Posterior vena cava (tissue), 2 donors: ENCODE measurements at places on chromosomes 12 and 14.
A peak's percentile ranks its signal among the peaks of the same experiment; 100 is the strongest.

- no peak for DNase-seq
Observed at GRCh38 chr12:9363145-9363544, 154.9 kb upstream of the PZP start.

- DNase-seq, result no peak
Observed at GRCh38 chr12:78938341-78939084, 73.9 kb downstream of the SYT1 start.

- no peak for DNase-seq
Observed at GRCh38 chr12:58369576-58369975, 428.2 kb downstream of the ATP23 start.

GRCh38 chr12:105933671-105934665, 204.8 kb downstream of the NUAK1 start:
- no peak for DNase-seq

DNA sequence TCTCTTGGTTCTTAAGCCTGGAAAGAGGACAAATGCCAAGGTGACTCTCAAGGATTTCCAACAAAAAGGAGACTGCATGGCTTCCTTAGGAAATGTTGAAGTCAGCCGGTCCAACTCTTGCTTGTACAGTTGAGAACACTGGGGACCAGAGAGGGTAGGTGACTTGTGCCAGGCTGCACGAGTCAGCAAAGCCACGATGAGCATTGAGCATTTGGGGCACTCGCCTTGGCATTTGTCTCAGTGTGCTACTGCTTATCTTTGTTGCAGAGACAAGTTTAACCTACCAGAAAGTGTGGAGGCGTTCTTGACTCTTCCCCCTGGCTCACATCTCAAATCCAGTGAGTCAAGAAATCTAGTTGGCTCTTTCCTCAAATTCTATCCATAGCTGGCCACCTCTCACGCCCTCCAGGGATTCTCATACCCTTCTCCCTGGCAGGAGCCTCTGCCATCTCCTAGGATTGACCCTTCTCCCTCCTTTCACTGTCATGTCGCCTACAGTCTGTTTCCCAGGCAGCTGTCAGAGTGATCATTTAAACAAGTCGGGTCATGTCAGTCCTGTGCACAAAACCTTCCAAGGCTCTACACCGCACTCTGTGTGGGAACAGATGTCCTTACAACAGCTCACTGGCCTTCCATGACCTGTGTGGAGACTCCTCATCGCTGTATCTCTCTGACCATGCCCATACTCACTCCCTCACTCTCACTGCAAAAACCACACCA, 17.2 kb upstream of the KRT83 start:
- DNase-seq, result no peak

DNA sequence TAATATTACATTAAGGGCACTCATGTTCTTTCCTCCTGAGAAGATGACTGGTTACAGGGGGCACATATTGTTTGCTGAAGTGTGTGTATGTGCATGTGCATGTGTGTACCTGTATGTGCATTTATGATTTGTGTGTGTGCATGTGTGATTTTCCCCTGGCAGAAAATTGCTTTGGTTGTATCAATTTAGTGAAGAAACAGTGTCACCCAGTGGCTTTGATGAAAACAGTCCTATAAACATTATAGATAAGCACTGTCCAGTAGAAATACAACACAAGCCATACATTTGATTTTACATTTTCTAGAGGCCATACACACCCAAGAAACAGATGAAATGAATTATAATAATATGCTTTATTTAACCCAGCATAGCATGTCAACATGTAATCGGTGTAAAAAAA, 8.6 kb downstream of the PDE3A start:
- DNase-seq, result no peak

DNA sequence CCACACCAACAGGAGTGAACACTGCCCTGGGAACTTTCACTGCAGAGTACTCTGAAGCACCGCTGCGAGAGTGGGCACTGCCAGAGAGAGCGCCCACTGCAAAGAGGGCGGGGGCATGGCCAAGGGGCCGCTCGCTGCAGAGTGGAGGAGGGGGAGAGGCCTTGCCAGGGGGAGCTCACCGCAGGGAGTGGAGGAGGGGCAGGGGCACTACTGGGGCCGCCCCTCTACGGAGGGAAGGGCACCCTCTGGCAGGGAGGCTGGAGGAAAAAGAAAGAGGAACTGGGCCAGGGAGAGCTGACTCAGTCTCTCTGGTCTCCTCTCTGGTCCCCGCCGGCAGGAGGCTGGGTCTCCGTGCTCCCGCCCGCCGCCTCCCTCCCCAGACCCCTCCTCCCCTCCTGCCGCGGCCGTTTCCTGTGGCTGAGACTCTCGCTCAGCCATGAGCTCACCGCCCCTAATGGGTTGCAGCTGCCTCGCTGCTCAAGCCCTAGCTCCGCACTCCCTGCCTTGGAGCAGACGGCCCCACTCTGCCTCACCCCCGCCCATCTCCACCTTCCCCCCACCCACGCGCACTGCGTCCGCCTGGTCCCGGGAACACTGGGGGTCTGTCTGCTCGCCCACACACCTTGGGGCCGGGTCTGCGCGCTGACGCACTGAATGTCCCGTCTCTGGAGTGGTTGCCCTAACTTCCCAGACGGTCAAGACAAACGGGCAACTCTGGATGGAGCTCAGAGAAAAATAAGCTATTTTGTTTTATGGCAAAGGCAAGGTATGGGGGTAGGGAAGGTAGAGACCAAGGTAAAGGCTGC, 1.3 kb downstream of the ARHGEF40 start:
- peak; percentile 97 for DNase-seq

DNA sequence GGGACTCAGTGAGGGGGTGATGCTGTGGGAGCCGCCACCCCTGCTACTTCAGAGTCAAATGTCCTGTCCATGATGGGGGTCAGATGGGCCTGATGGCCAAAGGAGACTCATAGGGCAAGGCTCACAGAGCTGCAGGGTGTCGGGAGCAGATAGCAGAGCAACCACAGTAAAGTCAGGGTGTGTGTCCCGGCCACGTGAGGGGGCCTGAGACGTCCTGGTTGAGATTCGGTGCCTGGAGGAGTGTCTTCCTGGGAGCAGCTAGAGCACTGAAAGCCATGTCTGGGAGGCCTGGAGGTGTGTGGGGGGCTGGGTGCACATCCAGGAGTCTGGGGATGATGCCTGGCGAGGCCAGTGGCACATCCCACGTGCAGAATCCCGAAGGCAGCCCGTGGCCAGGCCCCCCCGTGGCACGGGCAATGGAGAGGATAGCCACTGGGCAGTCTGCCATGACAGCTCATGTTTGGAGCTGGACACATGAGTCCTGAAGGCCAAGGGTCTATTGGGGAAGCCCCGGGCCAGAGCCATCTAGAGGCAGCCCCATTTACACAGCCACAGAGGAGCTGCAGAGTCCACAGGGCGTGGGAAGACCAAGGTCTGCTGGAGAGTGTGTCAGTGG, 308.0 kb upstream of the SFSWAP start:
- DNase-seq, result no peak

- no peak for DNase-seq
Observed at GRCh38 chr14:50795909-50796308, 35.1 kb downstream of the NIN start.

GRCh38 chr14:35336494-35337268, 44.5 kb downstream of the PSMA6 start:
- peak; percentile 97 for DNase-seq

- no peak for DNase-seq
Observed at GRCh38 chr12:57079821-57080220, 1.2 kb upstream of the NEMP1 start.

DNA sequence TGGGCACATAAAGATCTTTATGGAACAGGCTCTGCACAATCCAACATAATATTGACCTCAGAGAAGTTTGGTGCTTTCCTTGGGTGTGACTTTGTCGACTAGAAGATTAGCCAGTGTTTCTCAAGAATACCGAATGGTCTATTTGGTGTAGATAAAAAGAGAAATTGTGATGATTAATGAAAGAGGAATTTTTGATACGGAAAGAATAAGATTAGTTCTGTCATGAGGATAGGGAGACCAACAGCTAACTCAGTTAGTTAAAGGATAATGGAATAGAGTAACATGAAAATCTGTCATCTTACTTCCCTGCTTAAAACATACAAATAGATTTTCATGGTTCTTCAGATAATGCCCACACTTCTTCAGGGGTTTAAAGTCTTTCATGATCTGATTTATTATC, 24.2 kb downstream of the PTPRO start:
- DNase-seq, result no peak

- DNase-seq, result no peak
Observed at GRCh38 chr12:66804563-66804974, 125.7 kb upstream of the GRIP1 start.

GRCh38 chr12:51368640-51369517, 22.3 kb downstream of the GALNT6 start:
- peak; percentile 84 for DNase-seq

- DNase-seq, result no peak
Observed at GRCh38 chr12:13340149-13340548, 143.6 kb downstream of the EMP1 start.

DNA sequence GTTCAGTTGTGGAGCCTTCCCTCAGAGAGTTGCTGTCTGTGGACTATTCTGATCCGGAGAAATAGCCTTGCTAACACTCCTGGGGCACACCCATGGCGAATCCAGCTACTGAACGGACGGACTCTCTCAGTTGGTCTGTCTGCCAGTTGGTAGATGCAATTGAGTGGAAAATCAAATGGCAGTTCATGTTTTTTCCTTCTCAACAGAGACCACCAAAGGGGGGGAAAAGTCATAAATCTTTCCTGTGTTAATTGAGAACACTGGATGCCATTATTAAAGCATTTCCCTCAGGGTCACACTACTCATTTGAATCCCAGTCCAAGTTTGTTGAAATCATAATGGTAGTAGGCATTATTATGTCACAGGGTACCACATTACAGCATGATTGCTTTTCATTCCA, 354.3 kb upstream of the FAR2 start:
- no peak for DNase-seq

- DNase-seq, result no peak
Observed at GRCh38 chr12:57418255-57418654, 12.6 kb downstream of the R3HDM2 start.

- no peak for DNase-seq
Observed at GRCh38 chr12:46064548-46064947, 74.2 kb upstream of the SCAF11 start.

DNA sequence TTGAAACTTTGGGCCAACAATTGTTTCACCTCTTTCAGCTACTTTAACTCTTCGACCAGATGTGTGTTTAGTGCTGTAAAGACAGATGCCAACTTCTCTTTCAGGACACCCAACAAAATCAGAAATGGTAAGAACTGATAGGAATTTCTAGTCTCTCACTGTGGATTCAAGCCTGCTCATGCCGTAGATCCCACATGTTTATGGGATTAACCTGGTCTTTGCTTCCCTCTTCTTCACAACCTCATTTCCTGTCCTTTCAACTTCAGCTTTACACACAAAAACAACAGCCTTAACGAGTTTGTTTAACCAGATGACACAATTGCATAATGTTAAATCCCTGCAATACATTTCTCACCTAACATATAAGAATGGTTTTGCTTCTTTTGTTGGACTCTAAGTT, 1031.9 kb upstream of the LRFN5 start:
- DNase-seq, result no peak

GRCh38 chr14:21011136-21011535, 12.0 kb downstream of the SLC39A2 start:
- DNase-seq, result no peak

DNA sequence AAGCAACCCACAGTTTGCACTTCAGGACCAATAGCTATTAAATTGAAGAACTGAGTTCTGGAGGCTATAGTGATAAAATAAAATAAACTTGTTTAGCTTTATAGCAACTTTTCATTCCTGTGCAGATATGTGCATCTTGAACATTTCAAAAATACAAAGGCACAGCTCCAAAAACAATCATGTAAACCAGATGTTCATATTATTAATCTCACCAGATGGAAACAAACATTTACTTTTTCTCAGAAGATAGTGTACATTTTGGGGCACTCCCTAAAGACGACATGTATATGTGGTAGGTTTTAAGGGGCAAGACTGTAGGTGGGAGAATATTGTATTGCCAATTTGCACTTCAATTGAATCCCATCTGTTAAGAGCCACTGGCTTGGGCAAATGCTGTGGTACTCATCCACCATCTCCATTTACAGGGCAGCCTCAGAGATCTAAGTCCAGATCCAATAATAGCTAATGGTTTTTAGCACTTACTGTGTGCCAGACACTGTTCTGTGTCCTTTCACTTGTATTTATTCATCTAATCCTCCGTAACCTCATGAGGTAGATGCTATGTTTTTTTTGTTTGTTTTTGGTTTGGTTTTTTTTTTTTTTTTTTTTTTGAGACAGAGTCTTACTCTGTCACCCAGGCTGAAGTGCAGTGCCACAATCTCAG, 49.1 kb downstream of the PTGER2 start:
- no peak for DNase-seq

- no peak for DNase-seq
Observed at GRCh38 chr12:44158746-44159145, 322.9 kb downstream of the TMEM117 start.

DNA sequence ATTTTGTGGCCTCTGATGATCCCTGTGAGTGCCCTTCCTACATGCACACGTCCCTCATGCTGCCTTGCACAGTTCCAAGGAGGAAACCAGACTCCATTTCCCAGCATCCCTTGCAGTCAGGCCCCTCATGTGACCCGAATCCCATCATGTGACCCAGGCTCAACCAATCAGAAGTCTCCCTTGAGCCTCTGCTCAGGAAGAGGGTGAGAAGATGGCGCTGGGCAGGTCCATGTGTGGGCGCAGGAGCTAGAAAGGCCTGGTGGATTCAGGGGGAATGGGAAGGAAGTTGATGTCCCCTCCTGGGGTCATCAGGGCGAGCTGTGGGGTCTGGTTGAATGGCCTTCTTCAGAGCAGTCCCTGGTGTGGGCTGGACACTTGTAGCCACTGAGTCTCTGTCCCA, 240.5 kb downstream of the ADGRD1 start:
- no peak for DNase-seq

DNA sequence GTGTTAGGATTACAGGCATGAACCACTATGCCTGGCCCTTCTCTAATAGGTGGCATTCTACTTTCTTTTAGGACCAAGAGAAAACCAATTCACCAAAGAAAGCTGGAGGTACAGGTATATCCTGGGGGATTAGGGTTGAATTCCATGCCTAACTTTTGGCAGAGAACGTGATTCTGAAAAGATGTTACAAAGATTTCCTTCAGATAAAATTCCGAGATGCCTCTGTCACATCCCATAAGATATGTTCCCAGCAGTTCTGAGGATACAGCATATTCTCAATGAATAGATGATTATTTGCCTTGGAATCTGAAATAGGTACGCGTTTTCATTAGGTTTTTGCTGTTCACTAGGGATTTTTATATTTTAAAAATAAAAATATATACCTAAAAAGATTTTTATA, 111.9 kb upstream of the KRAS start:
- DNase-seq, result no peak

- peak; percentile 48 for DNase-seq
Observed at GRCh38 chr12:109735051-109735521, 21.5 kb downstream of the FAM222A start.

DNA sequence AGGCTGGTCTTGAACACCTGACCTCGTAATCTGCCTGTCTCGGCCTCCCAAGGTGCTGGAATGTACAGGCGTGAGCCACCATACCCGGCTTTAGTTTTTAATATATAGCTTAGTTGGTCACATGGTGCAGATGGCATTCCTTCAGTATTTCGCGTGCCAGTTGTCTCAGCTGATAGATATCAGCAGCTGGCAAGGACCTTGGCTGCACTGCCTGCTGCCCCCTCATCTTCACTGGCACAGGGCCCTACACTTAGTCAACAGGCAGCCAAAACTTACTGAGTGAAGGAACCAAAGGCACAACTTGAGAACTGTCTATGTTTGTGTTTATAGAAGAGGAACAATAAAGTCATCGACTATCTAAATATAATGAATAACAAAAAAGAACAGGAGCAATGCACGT, 31.0 kb downstream of the EID3 start:
- DNase-seq, result no peak

- DNase-seq, result no peak
Observed at GRCh38 chr12:58583940-58584339, 336.4 kb downstream of the LRIG3 start.

GRCh38 chr12:52673217-52673616, 7.0 kb downstream of the KRT1 start:
- peak; percentile 31 for DNase-seq
